ENCODE measurements at places on chromosomes 2 and 18.
A peak's percentile ranks its signal among the peaks of the same experiment; 100 is the strongest.

- DNase-seq, result peak; percentile 26
These were observed 31.3 kb downstream of the DGKD start for GRCh38 chr2:233385489-233386044.

DNA sequence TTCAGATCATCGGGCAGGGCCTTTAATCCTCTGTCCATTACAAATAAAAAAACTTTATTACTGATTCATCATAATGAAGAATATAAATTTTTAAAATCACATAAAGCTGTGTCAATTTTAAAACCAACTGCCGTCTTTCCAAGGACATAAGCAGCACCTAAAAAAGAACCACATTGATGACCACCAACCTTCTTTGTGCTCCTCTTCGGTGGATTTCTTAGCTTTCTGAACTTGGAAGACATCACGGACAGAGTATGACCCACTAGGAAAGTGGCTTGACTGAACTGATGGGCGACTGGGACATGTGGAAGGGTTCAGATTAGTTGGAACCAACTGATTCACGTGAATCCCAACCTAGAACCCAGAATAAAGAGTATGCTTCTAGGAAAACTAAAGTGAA, 68.9 kb downstream of the EIF5B start:
- no peak for DNase-seq

- no peak for DNase-seq
These were observed 36.2 kb upstream of the TMEFF2 start for GRCh38 chr2:192230889-192231453.

DNA sequence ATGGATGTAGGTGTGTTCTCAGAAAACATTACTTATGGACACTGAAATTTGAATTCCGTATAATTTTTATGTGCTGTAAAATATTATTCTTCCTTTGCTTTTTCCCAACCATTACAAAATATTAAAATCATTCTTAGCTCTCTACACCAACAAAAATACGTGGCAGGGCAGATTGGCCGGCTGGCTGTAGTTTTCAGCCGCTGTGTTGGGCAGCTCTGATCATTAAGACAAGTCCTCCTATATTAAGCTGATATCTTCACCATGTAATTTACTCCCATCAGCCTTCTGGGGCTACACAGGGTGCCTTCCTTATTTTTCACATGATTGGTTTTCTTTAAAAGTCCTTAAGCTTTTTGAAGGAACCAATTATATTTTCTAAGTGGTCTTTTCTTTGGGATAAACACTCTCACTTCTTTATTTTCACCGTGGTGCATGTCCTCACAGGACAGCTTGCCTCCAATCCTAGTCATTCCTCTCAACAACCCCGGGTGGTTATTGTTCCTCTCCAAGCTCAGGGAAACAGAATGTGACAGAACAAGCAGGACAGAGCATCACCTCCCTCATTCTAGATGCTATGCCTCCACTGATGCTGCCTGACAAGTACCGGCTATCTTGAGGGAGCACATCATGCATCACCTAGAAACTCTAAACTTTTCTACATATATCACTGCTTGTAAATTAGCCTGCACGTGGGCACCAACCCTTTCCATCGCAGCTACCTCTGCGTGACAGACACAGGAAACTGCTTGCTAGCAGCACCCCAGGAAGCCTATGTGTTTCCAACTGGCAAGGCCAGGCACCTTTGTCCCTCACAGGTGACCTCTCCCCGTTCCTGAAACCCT, 362.3 kb downstream of the MYCN start:
- no peak for DNase-seq

DNA sequence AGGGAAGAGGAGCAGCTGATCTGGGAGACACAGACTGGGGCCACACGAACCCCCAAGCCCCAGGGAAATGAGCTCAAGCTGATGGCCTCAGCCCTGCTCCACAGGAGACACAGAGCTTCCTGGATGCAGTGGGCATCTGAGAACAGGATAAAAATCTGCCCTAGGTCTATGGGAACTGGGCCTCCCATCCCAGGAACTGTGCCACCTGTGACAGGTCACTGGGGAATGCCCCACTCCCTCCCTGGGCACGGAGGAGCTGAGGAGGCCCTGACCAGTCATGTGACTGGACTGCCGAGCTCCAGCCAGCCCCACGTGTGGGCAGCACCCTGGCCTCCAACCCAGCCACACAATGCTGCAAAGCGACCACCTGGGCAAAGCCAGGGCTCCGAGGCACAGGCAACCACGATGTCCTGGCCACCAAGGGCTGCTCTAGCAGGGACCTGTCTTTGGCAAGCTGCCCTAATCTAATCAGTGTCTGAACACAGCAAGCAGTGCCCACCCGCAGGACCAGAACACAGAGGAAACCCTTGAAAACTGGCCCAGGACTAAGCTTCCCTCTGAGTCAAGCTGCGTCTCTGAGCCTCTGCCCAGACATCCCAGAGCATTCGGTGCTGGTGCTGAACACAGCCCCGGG, 57.8 kb upstream of the ID2 start:
- DNase-seq, result no peak

- DNase-seq, result no peak
These were observed 79.7 kb upstream of the APCDD1 start for GRCh38 chr18:10374636-10375293.

DNA sequence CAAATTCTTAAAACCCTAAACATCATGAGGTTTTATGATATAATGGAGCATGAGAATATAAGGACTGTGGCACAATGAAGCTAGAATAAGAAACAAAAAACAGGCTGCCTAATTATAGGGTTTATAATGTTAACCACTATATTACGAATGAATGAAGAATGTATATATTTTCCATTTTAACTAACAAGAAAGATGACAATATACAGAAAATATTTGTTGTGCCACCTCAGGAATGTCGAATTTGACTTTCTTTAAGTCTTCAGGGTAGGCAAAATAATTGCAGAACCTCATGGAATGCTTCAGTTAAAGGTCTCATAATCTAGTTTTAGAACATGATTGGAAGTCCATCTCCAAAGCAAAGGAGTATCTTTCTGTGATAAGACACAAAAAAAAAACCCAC, 282.9 kb upstream of the SLC8A1 start:
- no peak for DNase-seq

- no peak for DNase-seq
These were observed 24.9 kb downstream of the CERS6 start for GRCh38 chr2:168480825-168481585.

DNA sequence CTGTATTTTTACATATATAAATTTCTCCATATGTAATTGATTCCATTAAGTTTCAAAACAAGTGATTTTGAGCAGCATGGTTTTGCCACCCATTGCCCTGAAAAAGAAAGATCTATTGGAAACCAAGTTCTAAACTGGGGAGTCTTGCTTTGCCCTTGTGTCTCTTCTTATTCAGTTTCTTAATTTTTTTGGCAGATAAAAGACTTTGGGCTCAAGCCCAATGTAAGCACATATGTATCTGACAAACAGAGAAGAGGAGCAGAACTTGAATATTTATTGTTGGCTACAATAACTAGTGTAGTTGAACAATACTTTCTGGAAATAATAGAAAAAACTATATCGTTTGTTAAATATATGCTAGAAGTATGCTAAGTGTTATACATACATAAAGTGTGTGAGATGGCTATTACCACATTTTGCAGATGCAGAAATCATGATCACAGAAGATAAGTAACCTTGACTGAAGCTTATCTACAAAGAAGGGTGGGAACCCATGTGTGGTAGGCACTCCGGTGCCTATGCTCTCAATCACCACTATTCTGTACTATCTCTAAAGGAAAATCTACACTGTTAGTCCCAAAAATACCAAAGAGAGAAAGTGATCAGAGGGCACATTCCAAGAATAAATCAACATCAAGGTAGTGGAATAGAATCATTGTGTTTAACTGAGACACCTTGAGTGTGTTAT, 109.1 kb downstream of the PLA2R1 start:
- DNase-seq, result no peak

DNA sequence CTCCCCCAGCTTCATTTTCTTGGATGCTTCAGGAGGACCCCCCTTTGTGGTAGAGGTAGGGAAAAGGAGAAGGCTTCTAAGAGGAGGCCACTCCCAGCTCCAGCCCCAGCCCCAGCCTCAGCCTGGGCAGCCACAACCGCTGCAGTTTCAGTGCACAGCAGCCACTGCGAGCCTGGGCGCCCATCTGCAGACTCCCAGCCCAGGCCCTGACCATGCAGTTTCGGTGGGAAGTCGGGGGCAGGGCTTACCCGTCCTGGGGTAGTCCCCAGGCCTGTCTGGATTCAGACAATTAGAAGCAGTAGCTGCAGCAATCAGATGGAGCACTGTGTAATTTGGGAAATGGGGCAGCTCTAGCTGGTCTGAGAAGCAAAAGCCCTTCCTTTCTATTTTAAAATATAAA, 28.6 kb downstream of the ITM2C start:
- no peak for DNase-seq

DNA sequence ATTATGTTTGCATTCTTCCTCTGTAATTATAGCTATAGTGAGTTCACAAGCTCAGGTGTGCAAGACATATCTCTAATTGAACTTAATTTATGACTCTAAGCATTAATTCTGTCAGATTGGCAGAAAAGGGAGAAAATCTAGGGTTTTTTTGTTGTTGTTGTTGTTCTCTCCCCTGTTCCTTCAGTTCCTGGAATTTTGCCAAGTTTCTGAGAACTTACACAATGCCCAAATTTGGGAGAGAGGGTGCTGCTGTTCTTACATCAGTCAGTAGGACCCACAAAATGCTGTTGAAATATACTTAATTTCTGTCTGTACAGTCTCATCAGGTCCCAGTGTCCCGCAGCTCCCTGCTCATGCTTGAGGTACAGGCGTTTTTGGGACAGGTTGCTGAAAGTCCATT, 221.8 kb upstream of the RBMS1 start:
- DNase-seq, result no peak

DNA sequence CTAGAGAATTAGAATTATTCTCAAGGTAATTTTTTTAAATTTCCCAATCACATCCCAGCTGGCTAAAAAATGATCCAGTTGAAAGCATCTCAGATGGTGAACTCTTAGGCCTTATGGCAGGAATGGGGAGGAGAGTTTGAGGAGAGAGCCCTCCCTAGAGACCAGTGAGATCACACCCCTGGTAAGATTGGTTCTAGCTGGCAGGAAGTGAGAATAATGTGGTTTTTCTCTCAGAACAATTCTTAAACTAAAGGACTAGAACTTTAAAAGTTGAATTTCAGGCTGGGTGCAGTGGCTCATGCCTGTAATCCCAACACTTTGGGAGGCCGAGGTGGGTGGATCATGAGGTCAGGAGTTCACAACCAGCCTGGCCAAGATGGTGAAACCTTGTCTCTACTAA, 120.2 kb downstream of the MYO3B start:
- DNase-seq, result no peak

DNA sequence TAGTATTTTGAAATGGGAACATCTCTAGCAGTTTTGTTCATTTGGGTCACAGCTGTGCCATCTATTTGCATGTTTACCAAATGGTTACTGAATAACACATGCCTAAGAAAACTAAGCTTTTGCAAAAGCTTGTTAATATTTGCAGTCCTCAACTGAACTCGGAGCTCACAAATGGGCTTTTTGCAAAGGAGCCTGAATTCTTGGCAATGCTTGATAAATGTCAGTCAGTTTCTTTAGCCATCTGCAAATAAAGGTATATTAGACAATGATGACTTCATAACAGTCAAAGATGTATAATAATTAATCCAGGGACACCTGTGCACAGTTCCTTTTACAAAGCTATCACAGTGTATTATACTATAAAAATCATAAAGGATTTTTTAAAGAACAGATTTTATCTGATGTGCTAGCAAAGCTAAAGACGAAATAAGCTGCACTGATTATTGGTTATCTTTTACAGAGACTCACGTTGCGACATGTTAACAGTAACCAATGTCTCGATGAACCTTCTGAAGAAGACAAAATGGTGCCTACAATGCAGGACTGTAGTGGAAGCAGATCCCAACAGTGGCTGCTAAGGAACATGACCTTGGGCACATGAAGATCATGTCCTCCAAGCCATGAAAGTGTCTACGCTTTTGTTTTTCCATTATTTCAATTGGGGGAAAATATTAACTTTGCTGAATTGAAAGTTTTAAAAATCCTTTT, 248.4 kb upstream of the KCNJ3 start:
- no peak for DNase-seq

GRCh38 chr2:47264143-47264542, 109.0 kb upstream of the STPG4 start:
- no peak for DNase-seq

DNA sequence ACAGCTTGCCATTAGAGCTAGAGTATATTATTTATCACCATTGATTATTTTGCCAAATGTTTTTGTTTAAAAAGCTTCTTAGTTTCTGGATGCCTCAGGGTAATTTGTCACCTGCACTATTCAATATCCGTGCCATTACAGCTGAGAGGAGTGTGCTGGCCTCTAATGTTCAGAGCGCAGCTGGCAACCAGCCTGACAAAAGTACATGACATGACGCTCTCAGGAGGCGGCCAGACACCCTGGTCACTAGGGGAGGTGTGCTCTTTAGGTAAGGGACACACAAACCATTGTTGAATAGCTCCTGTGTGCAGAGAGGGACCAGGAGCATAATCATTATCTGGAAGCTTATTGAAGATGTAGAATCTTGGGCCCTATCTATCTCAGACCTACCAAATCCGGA, 20.3 kb downstream of the LIMS1 start:
- no peak for DNase-seq

DNA sequence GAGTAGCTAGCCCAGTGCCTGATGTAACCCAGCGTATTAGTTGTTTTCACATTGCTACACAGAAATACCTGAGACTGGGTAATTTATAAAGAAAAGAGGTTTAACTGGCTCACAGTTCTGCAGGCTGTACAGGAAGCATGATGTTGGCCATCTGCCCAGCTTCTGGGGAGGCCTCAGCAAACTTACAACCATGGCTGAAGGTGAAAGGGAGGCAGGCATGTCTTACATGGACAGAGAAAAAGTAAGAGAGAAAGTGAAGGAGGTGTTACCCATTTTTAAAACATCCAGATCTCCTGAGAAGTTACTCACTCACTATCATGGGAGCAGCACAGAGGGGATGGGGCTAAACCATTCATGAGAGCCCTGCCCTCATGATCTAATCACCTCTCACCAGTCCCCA, 6.1 kb upstream of the CYRIA start:
- DNase-seq, result no peak

- DNase-seq, result no peak
These were observed 1.4 kb downstream of the SP110 start for GRCh38 chr2:230218421-230218820.

GRCh38 chr2:241505086-241505780, 3.2 kb downstream of the STK25 start:
- no peak for DNase-seq
